ENCODE measurements at places on chromosomes 12 and 14.

- no peak for DNase-seq
These were observed 5.5 kb downstream of the ZFP36L1 start for GRCh38 chr14:68787092-68787992.

- no peak for DNase-seq
These were observed 4.2 kb upstream of the ASPG start for GRCh38 chr14:104081261-104081835.

- DNase-seq, result no peak
These were observed 40.4 kb downstream of the ERH start for GRCh38 chr14:69357544-69358200.

GRCh38 chr12:128388461-128389000 is 121.6 kb downstream of the TMEM132C start:
- no peak for DNase-seq

- no peak for DNase-seq
These were observed 52.2 kb downstream of the PHETA1 start for GRCh38 chr12:111316671-111317070.

GRCh38 chr12:122194804-122195203 is 8.7 kb upstream of the B3GNT4 start:
- DNase-seq, result no peak

- DNase-seq, result no peak
These were observed 659.8 kb downstream of the DIO2 start for GRCh38 chr14:79551523-79551922.

GRCh38 chr14:61192989-61193388 is 88.1 kb downstream of the TMEM30B start:
- DNase-seq, result no peak

DNA sequence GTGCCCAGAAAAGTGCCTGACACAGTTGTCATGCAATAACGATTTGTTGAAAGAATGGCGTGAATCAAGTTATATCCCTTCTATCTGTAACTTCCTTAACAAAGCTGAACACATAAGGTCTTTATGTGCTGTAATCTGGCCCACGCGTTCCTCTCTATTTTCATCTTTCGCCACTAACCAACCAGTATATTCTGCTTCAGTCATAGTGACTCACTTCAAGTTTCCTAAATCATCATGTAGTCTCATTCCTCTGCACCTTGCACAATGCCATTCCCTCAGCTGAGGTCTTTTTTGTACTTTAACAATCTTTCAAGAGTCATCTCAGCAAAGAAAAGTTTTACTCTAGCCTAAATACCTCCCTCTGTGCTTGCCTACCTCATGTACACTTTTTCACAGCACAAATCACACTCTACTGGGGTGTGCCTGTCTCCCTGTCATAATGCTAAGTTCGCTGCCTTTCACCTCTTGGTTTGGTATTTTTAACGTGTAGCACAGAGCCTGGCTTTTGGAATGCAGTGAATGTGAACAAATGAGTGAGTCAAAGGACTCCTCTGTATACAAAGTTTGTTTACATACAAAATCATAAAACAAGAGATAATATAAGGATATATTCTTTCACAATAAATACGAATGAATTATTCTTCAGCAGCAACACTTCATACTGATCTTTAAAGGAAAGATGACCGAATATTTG is 2.9 kb upstream of the CMAS start:
- no peak for DNase-seq

- no peak for DNase-seq
These were observed 3.5 kb downstream of the ACRBP start for GRCh38 chr12:6643569-6644256.

DNA sequence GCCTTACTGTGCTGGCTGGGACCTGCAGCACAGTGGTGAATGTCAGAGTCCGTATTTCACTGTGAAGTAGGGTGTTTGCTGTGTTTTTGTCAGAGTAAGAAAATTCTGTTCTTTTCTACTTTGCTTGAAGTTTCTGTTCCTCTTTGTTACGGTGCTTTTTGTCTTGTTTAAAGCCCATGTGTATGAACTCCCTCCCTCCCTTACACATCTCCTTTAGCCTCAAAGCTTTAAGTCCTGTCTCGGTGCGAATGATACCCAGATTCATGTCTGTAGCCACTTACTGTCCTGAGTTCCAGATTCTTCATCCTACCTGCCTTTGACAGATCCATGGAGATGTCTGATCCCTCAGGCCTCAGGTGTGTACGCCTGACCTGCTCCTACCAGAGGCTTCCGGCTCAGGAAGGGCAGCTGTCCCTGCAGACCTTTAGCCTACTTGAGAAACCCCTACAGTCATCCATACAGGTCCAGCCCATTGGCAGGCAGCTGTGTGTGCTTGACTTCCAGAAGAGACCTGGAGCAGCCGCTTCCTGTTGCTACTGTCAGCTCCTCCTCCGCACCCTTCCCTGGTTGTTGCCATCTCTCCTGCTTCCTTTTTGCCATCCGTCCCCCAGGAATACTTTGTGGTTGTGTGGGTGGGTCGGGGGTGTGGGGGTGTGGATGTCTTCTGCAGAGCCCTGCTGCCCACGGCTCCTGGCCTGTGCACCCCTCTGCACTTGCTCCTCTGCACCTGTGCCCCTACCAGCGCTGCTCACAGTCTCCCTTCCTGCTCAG is 72.9 kb downstream of the DDX51 start:
- DNase-seq, result no peak

DNA sequence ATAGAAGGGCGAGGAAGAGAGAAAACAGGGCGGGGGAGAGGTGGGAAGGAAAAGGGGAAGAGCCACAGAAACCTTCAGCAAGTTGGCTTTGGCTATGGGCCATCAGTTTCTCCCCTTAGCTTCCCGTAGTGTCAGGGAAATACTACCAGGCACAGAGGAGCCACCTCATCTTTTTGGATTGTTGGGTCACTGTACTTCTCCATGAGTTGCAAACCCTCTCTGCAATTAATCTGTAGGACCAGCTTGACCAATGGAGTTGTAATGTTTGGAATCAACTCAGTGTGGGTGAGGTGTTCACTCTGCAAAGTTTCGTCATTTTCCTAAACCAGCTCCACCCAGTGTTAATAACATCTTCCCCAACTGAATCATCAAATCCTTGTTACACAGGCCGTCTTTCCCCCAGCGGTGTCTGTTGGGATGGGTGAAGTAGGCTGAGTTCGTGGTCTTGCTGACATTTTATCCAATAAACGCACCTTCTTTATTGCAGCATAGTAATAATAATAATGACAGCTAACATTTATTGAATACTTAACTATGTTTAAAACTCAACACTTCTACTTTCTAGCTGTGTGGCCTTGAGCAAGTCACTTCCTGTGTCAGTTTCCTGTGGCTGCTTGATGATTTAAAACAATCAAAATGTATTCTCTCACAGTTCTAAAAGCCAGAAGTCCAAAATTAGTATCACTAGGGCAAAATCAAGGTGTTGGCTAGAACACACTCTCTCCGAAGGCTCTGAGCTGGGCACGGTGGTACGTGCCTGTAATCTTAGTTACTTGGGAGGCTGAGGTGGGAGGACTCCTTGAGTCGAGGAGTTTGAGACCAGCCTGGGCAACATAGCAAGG is 8.1 kb upstream of the GLTP start:
- DNase-seq, result no peak

- DNase-seq, result no peak
These were observed 288.2 kb downstream of the PAWR start for GRCh38 chr12:79402606-79403005.

- no peak for DNase-seq
These were observed 1.5 kb downstream of the RAB35 start for GRCh38 chr12:120115066-120115465.

DNA sequence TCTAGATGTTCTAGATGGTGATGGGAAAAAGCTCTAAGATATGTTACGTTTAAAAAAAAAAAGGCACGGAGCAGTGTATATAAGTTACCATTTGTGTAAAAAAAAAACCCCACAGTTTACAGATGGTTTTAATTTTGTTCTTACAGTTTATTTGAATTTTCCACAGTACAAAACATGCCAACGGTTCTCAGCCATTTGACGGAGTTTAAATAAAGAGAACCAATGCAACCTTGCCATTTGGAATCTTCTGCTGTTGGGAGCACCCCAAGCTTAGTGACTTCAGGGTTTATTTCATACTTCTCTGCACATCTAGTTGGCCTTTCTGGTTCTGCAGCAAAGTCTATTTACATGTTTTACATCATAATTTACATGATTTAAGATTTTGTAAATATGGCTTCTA is 7.7 kb upstream of the HPD start:
- no peak for DNase-seq

GRCh38 chr12:122523846-122524718 is 2.7 kb downstream of the RSRC2 start:
- no peak for DNase-seq

GRCh38 chr14:56207626-56208292 is 89.5 kb downstream of the PELI2 start:
- DNase-seq, result no peak

DNA sequence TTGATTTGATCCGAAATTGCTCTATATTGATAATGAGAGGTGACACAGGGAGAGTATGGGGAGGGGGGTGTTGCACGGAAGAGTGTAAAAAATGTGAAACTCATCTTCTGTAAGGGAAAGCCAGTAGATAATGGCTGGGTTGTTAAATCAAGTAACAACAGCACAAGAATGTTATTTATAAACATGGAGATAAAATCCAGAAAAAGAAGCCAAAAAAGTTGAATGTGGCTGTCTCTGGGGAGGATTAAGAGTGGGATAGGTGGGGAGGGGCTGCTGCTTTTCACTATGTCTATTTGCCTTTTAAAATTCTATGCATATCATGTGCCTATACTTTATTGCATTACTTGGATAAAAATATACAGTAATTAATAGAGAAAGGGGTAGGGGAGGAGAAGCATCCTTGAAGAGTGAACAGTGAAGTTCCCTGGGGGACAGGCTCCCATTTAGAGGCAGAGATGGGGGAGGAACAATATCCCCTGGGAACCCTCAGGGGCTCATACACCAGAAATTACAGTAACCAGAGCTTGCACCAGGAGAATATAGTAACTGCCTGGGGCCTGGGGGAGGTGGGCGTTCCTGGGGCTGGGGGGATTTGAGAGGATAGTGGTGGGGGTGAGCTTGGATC is 39.2 kb upstream of the ANKRD9 start:
- no peak for DNase-seq

DNA sequence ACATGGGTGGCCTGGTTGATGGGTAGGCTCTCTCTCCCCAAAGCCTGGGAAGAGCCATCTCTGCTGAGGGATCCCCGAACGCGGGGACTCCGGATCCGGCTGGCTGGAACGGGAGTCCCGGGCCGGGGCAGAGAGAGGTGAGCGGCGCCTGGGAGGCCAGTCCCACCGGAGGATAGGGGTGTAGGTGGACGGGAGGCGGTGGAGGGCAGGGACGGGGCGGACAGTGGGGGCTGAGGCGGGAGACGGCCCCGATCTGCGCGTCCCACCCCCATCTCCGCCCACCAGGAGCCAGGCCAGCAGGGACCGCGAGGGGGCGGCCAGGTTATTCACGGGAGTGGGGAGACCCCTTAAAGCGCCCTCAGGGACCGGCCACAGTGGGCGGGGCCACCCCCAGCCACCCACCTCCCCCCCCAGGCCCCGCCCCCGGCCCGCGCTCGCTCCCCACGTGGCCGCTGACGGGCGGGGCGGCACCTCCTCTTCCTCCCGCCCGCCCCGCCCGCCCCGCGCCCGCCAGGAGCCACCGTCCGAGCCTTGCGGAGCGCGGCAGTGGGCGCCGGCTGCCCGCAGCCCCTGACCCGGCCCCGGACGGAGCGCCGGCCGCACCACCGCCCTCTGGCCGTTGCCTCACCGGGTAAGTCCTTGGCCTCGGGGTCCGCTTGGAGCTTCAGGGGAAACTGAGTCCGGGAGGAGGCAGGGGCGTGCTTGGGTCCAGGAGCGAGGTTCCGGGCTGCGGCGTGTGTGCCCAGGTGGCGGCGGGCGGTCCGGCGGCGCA is at the start of gene INF2:
TSS of gene INF2 (plus strand) at position 510 of the 772 bp plus-strand sequence. CDS start 11,748 bp downstream, outside the sequence.
- peak; percentile 40 for DNase-seq

- no peak for DNase-seq
These were observed 113.5 kb upstream of the VASH1 start for GRCh38 chr14:76647697-76648298.

GRCh38 chr12:98439981-98440581 is 75.3 kb upstream of the TMPO start:
- DNase-seq, result no peak

DNA sequence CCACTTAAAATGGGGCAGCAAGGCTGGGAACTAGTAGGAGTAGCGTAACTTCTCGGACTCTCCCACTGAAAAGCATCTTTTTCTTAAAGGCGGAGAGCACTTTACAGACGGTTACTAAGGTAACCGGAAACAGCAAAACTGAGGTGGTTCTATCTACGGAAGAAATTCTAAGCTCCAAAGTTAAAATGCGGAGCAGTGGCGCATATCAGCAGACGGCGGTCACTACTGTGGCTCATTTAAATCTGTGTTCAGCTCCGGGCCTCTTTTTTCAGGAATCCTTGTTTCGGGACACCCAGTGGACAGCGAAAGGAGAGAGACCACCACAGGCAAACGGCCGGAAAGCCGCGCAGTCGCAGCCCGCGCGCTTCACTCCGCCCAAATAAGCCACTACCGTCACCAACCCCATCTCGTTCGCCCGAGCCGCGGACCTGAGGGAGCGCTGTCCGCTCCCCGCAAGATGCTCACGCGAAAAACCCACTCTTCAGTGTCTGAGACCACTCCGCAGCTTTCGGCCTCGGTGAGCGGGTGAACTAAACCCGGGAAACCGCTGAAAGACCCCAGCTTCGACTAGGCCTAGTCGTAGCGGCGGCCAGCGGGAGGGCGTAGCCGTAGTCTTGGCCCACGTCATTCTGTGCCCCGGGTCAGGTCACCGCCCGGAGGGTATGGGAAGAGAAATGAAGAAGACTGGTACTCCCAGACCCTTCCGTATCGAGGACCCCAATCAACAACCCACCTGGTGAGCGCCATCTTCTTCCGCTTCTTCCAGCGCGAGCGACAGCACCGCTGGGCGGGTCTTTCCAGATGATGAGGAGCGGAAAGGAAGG is at the start of gene SNW1:
TSS of gene SNW1 (minus strand) at position 776 of the 824 bp plus-strand sequence. CDS start at position 747, 29 bp downstream.
- peak; percentile 89 for DNase-seq

DNA sequence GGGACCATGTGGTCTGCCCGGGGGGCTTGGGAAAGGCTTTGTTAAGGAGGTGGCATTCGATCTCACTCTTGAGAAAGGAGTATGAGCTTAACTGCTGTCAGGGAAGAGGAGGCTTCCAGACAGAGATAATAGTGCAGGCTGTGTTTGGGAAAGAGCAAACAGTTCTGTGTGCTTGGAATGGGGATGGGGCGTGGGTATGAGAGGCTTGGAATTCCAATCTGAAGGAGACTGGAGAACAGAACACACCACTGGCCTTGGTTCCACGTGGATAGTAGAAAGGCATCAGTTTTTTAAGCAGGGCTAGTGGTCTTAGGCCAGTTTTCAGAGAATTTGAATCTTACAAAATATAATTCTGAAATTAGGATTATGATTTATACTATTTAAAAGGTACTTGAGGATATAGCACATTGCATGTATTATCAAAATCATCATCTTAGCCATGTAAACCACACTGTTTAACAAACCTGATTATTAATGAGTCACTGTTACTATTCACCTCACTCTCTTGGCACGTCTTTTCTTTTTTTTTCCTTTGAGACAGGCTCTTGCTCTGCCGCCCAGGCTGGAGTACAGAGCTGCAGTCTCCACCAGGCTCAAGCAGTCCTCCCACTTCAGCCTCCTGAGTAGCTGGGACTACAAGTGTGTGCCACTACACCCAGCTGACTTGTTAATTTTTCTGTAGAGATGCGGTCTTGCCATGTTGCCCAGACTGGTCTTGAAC is 38.5 kb upstream of the KCNK13 start:
- no peak for DNase-seq

- no peak for DNase-seq
These were observed 96.9 kb upstream of the EVL start for GRCh38 chr14:99968191-99968920.
